ENCODE measurements at places on chromosomes 12 and 14. TPM values are rescaled to one million over a fixed set of nuclear protein-coding genes. Genes with fewer than 3 reads are reported as not detected.
A peak's percentile ranks its signal among the peaks of the same experiment; 100 is the strongest.

Gene CLEC2A
- total RNA-seq = not detected

DNA sequence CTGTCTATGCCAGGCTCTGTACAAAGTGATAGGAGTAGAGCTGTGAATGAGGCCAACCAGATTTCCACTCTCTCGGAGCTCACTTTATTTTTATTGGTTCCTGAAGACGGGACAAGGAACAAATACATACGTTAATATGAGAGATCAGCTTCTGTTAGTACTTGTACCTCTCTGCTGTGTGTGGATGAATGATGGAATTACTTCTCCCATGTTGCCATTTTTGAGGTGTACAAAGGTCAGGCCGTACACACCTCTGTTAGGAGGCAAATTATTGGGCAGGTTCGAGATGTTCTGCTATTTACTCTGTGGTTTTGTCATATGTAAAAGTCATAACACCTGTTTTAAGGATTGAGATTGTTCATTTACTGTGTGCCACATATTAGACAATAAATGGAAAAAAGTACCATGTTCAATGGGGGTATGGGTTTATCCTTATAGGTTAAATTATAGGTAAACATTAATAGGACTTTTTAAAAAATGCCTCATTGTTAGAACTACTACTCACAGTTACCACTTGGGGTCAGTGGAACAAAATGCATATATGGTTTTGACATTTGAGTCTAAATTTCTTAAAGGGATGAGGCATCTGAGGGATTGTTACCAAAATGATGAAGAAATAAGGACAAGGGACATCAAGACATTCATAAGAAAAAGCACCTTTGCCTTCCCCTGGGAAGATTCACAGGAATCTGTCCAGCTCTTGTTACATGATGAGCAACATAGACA, 26.9 kb downstream of the WBP11 start:
- H3K27ac ChIP-seq = peak overlapping the region; percentile 99
- H3K36me3 ChIP-seq = no peaks in the 10 kb centered on the region
- H3K4me1 ChIP-seq = peaks cover 3% of the 10 kb centered on the region
- ATAC-seq = no peak

DNA sequence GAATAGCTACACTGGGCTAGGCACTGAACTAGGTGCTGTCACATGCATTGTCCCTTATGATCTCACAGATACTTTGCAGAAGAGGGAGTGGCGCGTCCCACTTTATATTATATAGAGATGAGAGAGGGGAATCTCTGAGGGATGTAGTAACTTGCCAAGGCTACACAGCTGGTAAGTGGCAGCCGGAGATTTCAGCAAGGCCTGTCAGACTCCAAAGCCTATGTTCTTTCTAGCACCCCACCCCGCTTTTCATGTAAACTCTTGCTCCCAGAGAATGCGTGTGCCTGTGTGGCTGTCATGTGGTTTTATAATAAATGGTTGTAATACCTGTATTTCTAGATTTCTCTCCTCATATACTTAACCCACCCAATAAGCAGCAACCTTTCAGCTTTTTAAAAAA, 39.1 kb downstream of the WDR20 start:
- no peak overlapping the region for H3K4me3 ChIP-seq
- peaks cover 10% of the 10 kb centered on the region for H3K4me1 ChIP-seq
- H3K27ac ChIP-seq = no peak overlapping the region

DNA sequence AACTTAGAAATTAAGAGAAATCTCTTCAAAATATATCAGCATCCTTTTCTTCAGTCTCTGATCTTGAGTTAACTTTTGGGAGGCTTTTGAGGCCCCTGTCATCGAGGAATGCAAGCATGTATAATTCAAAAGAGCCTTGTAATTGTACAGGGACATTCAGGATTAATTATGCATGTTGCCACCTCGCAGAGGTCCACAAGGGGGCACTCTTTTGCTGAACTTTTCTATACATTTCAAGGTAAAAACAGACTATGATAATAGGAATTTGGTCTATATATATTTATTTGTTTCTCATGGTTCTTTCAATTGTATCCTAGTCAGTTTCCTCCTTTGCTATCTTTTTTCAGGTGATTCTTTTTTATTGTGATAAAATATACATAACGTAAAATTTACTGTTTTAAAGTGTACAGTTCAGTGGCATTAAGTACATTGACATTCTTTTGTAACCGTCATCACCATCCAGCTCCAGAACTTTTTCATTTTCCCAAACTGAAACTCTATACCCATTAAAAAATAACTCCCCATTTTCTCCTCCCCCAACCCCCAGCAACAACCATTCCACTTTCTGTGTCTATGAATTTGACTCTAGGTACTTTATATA, 47.0 kb upstream of the SLC2A13 start:
- H3K27me3 ChIP-seq = no peaks in the 10 kb centered on the region
- H3K36me3 ChIP-seq = no peaks in the 10 kb centered on the region
- H3K4me1 ChIP-seq = no peaks in the 10 kb centered on the region
- no peak for ATAC-seq
- H3K4me3 ChIP-seq = no peak overlapping the region

DNA sequence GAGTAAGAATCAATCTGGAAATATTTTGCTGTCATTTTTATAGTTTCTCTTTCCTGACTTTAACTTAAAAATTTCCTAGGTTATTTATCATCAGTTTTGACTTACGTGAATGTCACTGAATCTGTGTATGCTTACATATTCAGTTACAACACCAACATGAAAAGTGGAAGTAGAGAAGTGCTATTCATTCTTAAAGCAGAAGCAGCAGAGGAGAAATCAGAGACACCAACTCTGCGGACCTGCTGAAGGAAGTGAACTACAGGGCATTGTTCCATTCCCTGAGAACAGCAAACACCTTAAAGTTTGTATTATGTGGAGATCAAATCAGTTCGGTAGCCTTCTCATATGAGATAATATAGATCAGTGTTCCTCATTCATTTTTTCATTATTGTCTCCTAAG, 34.1 kb downstream of the RAD51B start:
- no peaks in the 10 kb centered on the region for H3K36me3 ChIP-seq
- no peak for ATAC-seq
- H3K27ac ChIP-seq = no peak overlapping the region
- no peak overlapping the region for H3K4me3 ChIP-seq

DNA sequence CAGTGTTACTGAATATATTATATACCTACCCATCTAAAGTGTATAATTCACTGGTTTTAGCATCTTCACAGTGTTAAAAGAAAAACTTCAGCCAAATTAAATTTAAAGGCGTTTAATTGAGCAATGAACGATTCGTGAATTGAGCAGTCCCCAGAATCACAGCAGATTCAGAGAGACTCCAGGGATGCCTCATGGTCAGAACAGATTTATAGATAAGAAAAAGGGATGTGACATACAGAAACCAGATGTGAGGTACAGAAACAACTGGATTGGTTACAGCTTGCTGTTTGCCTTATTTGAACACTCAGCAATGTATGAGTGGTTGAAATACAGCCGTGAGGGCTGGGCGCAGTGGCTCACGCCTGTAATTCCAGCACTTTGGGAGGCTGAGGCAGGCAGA, 84.6 kb downstream of the WNK1 start:
- H3K4me3 ChIP-seq = no peak overlapping the region
- no peak overlapping the region for H3K27ac ChIP-seq
- H3K27me3 ChIP-seq = no peaks in the 10 kb centered on the region
- H3K4me1 ChIP-seq = no peaks in the 10 kb centered on the region

Data from gastroesophageal sphincter (tissue), 4 donors.